NT2/D1 (cell line): ENCODE measurements at places on chromosomes 16 and 17.

DNA sequence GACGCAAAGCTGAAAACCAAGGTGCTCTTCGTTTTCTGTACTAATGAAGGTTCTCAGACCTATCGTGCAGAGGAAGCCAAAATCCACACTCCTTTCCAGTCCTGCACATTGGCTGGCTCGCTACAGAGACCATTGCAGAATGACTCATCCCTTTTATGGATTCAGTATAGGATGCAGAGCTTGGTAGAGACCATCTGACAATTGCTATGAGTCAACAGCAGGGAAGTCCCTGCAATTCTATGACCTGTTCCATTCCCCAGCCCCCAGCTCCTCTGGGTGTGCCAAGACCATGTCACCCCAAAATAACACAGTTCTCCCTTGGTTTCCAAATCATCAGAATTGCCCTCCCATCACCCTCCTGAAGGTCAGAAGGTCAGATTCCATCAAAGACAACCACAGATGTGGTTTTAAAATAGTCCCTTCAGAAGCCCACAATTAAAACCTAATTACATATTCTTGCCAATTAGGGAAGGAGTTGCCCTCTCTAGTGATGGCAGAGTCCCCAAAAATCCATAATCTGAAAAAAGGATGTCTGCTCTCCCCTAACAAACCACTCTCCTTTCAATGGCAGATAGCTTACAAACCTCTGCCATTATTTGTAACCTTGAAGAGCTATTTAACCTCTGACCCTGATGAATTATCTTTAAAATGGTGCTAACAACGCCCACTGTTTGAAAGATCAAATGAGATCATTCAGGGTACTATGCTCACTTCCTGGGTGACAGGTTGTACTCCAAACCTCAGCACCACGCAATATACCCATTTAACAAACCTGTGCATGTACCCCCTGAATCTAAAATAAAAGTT, 108.2 kb upstream of the RBBP6 start:
- DNase-seq = no peak

GRCh38 chr16:83769397-83770008, 38.3 kb upstream of the HSBP1 start:
- peak; percentile 44 for DNase-seq

DNA sequence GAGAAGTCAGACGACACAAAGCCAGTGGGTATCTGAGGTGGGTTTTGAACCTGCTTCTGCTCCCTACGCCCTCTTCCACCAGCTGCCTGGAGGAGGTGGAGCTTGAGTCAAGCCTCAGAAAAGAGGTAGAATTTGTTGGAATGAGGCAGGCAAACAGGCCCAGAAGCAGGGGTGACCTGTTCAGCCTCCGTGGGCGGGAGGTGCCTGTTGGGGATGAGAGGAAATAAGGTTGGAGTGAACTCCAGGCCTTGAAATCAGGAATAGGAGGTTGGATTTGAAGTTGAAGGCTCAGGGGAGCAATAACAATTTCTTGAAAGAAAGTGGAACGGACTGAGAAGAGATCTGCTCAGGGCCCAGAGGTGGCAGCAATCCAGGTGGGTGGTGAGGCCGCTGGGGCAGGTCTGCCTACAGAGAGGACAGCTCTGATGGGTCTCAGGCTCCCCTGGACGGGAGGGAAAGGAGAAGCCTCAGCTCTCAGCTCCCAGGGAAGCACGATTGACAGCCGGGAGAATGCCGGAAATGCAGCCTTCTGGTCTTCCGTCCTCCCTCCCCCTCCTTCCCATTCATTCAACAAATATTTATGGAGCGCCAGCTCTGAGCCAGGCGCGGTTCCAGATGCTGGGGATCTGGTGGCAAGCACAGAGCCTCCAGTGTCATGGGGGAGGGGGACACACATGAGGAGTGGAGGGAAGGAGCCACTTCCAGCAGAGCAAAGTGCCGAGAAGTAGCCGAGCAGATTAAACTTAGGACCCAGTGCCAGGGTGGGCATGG, 61.9 kb upstream of the CIBAR2 start:
- no peak for DNase-seq

GRCh38 chr17:49971848-49972485, 3.0 kb downstream of the DLX4 start:
- no peak for DNase-seq

DNA sequence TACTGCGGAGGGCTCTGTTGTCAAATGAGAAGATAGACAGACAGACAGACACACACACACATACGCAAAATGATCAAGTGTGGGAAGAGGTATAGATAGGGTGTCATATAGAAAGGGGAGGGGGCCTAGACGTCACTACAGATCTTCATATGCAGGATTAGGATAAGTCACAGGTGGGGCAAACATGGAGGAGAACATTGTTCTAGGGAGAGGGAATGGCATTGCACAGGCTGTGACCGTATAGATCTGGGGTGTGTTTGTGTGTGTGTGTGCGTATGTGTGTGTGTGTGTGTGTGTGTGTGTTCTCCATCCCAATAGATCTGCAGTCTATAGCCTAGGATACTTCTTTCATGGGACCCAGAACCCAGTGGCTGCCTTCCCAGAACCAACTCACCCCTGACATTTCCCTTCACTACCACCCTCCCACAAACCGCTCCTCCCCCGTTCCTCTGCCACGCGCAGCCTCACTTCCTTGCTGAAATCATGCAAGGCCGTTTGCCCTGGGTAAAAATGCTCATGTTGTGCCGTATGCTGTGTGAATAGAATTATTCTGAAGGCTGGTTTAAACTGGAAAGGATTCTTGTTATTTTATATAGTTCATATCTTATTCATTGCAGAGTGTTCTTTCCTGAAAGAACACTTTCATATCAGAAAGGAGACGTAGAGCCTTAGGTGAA, 50.5 kb upstream of the CCL1 start:
- DNase-seq = no peak

GRCh38 chr16:15647294-15648014, 2.6 kb upstream of the NDE1 start:
- DNase-seq = no peak

GRCh38 chr17:30717291-30718098, 107.0 kb downstream of the CRLF3 start:
- DNase-seq = no peak

DNA sequence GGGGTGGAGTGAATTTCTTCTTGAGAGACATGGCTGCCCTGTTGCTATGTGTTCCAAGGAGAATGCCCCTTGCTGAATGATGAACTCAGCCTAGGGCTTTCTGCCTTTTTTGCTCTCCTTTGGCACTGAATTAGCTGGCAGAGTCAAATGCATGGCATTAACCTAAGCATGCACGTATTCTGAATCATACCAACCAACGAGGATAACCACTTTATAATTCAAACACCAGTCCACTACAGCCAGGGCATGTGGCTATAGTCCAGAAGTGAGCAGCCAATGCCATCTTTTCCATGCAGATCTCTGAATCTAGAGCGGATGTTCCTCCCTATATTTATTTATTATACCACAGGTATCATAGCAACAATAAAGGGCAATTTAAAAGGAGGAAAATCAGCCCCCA, 15.7 kb downstream of the TMIGD1 start:
- DNase-seq = no peak

DNA sequence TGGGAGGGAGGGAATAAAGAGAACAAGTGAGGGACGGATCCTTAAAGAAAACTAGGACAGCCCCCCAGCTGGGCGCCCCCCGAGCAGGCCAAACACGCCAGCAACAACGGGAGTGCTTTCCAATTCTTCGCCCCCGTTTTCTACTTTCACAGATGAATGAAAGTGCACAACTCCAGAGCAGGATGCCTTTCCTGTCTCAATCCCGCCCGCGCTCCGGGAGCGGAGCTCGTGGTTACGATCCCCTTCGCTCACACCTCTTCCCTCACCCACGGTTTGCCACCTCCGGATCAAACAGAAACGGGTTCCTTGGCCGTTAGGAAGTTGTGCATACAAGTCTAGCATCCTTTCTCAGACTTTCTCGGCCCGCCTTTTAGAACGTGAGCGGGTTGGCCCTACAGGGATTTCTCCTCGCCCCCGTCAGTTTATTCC, 680 bp downstream of the SKA2 start:
- peak; percentile 15 for DNase-seq
